ENCODE measurements at places on chromosomes 1 and 21.

GRCh38 chr1:7420470-7421100 is 350.5 kb upstream of the VAMP3 start:
- no peak for DNase-seq
- H3K4me1 ChIP-seq, result no peaks in the 10 kb centered on the region
- H3K36me3 ChIP-seq, result no peaks in the 10 kb centered on the region
- peaks cover 6% of the 10 kb centered on the region for H3K27me3 ChIP-seq

DNA sequence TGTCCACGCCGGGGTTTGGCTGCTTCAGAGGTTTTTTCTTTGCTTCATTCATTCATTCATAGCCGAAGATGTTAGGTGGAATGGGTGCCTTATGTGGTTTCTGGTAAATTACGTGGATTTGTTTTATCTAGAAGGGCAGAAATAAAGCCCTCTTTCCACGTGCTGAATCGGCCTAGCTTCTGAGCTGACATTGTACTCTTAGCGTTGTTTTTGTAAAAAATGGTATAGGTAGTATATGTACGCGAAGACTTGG is 1.5 kb downstream of the GALNT2 start:
- H3K27ac ChIP-seq, result peak overlapping the region; percentile 90
- H3K27me3 ChIP-seq, result no peaks in the 10 kb centered on the region
- H3K4me3 ChIP-seq, result peak overlapping the region; percentile 84
- peaks cover 59% of the 10 kb centered on the region for H3K4me1 ChIP-seq

DNA sequence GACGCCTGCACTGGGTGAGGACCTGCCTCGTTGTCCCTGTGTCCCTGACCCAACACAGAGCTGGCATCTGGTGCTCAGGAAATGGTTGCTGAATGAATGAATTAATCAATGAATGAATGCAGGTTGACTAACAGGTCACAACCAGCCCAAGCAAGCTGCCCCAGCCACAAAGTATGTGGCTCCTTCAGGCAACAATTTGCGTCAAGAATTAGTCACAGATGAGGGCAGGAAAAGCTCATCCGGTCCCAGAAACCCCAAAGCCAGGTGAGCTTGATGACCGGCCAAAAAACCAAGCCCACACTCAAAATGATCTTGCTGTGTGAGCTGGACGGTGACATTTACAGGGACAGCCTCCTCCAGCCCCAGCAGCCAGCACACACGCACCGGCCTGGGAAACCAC is 40.6 kb upstream of the GPR153 start:
- H3K27ac ChIP-seq, result no peak overlapping the region
- H3K36me3 ChIP-seq, result peaks cover 3% of the 10 kb centered on the region
- H3K4me3 ChIP-seq, result no peak overlapping the region
- no peaks in the 10 kb centered on the region for H3K4me1 ChIP-seq

DNA sequence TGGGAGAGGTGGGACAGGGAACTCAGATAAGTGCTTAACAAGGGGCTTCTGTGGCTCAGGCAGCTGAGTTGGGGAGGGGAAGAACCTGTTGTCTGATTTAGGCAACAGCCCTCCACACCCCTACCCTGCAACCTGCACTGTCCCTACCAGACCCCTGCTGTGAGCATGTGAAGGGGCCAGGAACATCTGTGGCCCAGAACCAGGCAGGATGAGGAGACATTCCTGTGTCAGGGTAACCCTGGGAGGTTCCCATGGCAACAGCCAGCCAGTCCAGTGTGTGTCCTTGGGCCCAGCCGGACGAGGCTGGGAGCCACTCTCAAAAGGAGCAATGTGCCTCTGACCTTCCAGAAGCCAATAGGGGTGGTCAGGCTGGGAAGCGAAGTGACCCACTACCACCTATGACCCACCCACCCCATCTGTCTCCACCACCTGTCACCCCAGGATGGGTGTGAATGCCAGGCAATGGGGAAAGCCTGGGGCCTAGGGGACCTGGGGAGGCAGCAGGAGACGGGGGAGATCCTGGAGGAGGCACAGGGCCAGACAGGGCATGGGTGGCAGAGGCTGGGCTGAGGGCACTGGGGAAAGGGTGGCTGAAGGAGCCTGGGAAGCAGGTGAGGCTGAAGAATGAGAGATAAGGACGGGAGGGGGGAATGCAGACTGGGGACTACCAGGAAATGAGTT is 5.0 kb upstream of the PMVK start:
- peak overlapping the region; percentile 3 for H3K4me3 ChIP-seq
- H3K36me3 ChIP-seq, result peaks cover under 1% of the 10 kb centered on the region
- peak overlapping the region; percentile 87 for H3K27ac ChIP-seq
- no peaks in the 10 kb centered on the region for H3K27me3 ChIP-seq
- DNase-seq, result no peak

DNA sequence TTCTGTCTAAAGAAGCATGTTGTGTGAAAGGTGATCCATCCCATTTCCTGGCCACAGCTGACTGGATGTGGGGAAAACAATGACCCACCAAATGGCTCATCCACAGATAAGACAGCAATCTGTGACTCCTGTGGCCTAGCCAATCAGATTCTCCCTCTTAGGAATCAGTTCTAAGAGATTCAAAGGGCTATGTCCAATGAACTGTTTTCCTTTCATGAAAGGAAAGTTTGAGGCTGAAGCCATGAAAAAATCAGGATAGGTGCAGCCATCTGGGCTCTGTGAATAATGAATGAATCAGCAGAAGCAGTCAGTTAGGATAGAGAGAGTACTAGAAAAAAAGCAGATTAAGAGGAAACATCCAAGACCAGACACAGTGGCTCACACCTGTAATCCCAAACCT is 164.7 kb downstream of the NRIP1 start:
- no peaks in the 10 kb centered on the region for H3K36me3 ChIP-seq
- H3K27me3 ChIP-seq, result no peaks in the 10 kb centered on the region
- DNase-seq, result no peak
- no peak overlapping the region for H3K4me3 ChIP-seq
- peaks cover 22% of the 10 kb centered on the region for H3K4me1 ChIP-seq
- H3K27ac ChIP-seq, result no peak overlapping the region

Measured in activated naive CD8-positive, alpha-beta T cell treated with anti-CD3 and anti-CD28 coated beads, Interleukin-2, amount 50 U/mL, for 24 hours (primary cell).